ENCODE measurements at places on chromosomes 3 and 15.

GRCh38 chr3:25594007-25594502 is 70.7 kb downstream of the TOP2B start:
- DNase-seq, result no peak

GRCh38 chr3:123419181-123419849 is 29.6 kb downstream of the ADCY5 start:
- no peak for DNase-seq

- peak; percentile 64 for DNase-seq
Measured at GRCh38 chr3:51974963-51975851, at the start of gene ABHD14A. ABHD14A (plus strand) TSS chr3:51975064; CDS start chr3:51975136, 72 bp downstream.

DNA sequence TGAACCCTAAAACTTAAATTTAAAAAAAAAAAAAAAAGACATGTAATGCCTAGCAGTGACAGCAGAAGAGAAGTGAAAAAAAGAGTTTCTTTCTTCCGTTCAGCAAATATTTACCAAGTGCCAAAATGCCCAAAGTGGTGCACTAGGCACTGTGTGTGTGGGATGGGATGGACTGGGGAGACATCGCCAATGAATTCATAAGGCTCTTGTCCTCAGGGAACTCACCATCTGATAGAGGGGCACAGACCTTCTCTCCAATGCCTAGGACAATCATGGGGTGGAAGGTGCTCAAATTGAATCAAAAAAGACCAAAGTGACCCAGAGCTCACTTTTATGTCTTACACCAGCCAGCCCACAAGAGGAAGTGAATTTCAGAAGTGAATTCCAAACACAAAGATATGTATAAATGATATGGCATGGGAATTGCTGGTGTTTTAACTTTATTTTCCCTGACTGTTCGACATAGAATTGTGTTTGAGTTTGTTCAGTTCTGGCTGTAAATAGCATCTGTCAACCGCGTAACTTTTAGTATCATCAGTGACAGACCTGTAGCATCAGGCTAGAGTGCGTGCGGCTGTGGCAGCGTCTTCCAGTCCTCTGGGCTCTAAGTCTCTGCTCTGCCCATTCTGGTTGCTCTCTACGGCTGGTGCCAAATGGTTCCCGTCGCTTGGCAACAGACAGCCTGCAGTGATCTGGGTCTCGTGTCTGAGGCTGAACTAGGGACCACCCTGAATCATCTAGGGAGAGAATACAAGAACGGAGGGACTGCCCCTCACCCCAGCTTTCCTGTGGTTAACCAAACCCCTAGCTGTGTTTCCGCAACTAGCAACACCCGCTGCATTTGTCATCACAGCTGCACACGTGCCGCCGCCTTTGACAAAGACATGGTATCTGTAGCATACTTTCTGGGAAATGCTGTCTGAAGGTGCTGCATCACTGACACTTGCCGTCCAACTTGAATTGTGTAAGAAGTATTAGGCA is 154.0 kb upstream of the THBS1 start:
- DNase-seq, result peak; percentile 50

- DNase-seq, result no peak
Measured at GRCh38 chr15:94670438-94671034, 439.2 kb downstream of the MCTP2 start.

- DNase-seq, result peak; percentile 54
Measured at GRCh38 chr3:172591876-172592771, 68.9 kb upstream of the TNFSF10 start.

GRCh38 chr15:92681141-92681631 is 25.6 kb upstream of the FAM174B start:
- no peak for DNase-seq

DNA sequence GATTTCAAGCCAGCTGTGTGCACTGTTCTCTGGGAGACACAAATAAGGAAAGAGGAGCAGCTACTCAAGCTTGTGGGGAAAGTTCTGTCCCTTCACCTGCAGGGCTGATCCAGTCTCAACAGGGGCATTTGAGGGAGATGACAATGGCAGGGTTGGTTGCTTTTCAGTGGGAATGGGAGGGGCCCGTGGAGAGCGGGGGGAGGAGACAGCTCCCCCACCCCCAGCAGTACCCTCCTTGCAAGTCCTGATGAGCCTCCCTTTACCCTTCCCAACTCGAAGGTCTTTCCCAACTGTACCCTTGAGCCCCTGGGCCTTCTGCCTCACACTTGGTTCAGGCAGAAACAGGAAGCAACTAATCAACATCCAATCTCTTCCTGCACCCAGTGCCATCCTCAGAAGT is 71.8 kb upstream of the SNRPA1 start:
- DNase-seq, result no peak

GRCh38 chr3:184694716-184695115 is 17.1 kb downstream of the MAGEF1 start:
- DNase-seq, result no peak

- DNase-seq, result no peak
Measured at GRCh38 chr3:150911771-150912170, 6.5 kb upstream of the MINDY4B start.

- DNase-seq, result no peak
Measured at GRCh38 chr3:127252446-127252845, 35.4 kb downstream of the PRR20G start.

DNA sequence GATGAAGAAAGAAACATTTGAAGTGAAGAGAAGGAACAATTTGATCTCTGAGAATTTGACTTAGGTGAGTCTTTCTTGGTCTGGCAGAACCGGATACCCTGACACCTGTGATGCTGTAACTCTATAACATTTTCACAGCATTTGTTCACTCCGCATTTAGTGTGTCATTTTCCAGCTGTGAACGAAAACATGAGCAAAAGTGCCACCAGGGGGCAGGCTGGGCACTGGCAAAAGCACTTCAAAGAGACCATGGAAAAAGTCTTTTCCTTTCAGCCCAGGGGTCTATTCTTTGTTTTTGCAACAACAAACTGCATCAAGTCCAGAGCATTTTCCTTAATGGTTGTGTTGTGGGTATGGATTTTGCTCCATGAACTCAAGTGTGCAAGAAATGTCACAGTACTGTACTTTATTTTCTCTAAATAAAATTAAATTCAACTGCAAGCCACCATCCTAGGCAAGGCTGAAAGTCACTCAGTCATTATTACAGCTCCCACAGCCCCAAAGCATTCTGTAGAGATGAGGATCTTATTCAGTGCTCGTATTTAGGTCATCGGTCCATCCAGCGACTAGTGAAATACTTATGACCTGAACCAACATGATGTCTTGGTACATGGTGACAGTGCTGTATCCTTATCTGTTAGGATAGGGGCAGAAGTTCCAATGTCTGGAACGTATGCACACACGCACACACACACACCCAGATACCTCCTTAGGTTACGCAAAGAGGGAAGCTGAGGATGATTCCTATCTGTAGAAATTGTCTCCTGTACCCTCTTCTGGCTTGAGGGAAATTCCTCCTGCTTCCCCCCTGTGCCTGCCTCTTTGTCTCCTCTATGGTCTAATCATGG is 125.5 kb downstream of the GADL1 start:
- DNase-seq, result peak; percentile 69

GRCh38 chr15:100175406-100176114 is 166.2 kb downstream of the ADAMTS17 start:
- DNase-seq, result no peak

- no peak for DNase-seq
Measured at GRCh38 chr15:90619468-90619867, 89.7 kb downstream of the CRTC3 start.

Data from activated CD4-positive, alpha-beta T cell treated with anti-CD3 and anti-CD28 coated beads, Interleukin-2, amount 50 U/mL, for 1 hour (primary cell).